Testis (tissue), 5 donors: ENCODE measurements at places on chromosomes 2 and 18. TPM values are rescaled to one million over a fixed set of nuclear protein-coding genes. Genes with fewer than 3 reads are reported as not detected.
A peak's percentile ranks its signal among the peaks of the same experiment; 100 is the strongest.

- DNase-seq, result no peak
Measured at GRCh38 chr2:67619204-67619603, 222.1 kb downstream of the ETAA1 start.

GRCh38 chr2:78293768-78294167, 731.7 kb upstream of the REG3G start:
- DNase-seq, result no peak

DNA sequence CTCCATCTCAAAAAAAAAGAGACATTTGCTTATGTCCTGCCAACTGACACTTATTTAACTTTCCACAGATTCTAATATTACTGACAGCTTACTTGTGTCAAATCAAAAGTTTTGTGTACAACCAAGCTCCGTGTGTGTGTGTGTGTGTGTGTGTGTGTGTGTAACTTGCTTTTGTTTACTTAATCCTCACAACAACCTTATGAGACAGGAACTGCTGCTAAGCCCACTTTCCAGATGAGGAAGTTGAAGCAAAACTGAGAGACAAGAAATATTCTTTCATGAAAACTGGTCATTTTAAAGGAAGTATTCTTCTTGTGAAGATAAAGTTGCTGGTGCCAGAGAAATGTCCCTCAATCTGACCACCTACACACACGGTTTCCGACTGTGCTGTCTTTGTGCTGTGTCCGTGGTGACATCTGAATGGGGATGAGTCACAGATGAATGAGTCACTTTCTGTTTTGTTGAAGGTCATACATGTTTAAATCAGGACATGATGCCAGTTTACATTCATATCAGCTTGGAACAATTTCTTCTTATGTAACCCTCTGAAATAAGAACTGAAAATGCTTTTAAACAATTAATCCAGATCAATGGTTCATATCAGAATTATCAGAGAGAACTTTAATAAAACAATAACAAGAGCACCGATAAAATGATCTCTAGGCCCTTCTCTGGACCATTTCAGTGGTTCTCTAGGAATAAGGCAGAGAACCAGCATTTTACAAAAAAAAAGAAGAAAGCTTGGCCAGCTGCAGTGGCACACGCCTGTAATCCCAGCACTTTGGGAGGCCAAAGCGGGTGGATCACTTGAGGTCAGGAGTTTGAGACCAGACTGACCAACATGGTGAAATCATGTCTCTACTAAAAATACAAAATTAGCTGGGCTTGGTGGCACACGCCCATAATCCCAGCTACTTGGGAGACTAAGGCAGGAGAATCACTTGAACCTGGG, 95.5 kb downstream of the THNSL2 start:
- DNase-seq, result peak; percentile 33

DNA sequence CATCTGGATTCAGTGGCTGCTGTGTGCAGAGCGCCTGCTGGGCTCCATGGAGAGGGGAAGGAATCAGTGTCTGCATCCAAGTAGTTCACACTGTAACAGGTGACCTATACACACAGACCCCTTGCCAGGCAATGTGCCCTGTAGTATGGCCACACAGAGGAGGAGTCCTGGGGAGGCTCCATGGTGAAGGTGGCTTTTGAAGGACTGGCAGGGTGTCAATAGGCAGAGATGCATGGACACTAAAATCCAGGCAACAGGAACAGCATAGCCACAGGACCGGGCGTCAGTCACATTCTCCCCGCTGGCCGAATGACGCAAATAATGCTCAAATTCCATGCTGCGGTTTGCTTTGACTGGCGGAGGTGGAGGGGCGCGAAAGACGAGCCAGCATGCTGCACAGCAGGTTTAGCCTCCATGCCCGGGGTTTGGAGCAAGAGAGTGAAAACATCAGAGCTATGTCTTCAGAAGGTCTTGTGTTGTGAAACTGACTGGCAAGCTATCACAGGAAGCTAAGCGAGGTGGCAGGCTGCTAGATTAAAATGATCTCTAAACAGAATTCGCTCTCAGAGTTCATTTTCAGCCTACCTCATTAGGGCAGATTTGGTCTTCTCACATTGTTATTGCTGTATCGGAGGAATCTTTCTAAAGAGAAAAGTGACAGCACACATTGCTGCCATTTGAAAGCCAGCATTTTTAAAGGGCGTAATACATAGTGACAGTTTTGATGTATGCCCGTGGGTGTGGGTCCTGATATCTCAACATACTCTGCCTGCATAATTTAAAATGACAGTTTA, 1.2 kb upstream of the CHMP1B start:
- DNase-seq, result peak; percentile 68

GRCh38 chr2:47724221-47724981, 58.5 kb upstream of the MSH6 start:
- DNase-seq, result no peak

DNA sequence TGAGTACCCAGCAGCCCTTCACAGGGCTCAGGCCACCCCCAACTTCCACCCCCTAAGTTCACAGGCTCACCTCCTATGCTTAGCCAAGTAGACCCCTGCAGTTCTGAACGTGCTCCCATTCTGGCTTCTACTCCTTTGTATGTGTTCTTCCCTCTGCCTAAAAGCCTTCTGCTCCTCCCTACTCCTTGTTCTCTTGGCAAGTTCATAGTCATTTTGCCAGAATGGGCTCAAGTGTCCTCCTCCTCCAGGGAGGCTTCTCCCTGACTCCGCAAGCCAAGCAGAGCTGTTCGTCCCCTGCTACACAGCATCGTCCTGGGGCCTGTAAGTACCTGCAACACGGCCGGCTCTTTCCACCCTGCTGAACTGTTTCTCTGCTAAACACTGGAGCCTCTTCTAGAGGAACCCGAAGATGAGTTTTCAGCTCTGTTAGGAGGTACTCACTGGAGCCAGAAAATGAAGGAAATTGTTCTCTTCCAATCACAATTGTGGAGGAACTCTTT, 14.6 kb upstream of the CETN1 start:
- DNase-seq, result no peak

DNA sequence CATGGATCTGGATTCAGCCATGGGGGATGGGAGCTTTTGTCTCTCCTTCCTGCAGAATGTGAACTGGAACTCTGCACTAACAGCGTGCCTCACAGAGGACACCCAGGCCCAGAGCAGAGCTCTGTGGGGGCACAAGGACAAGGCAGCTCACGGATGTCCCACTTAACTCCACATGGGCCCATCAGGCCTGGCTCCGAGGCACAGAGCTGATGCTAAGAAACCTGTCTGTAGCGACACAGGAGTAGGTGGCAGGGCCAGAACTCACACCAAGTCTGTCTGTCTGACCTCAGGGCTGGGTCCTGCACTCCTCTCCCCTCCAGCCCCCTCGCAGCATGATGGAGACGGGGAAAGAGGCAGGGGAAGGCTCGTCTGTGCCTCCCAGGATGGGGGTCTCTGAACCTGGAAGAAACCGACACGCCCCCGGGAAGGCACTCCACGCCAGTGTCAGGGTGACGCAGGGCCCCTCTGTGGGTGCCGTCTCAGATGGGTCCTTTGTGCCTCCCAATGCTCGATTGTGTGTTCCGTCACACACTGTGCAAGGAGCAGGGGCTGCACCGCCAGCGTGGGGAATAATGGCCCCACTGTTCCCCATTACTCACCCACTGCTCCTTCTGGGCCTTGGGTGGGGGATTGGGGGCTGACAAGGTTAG, 36.6 kb downstream of the FAM178B start:
- DNase-seq, result no peak

HTRA2 gene
- polyA plus RNA-seq, result 45.8 TPM

HDAC4 gene
- 29.0 TPM for polyA plus RNA-seq

UGT1A1 gene
- 0.34 TPM for polyA plus RNA-seq

TFCP2L1 gene
- polyA plus RNA-seq, result 2.5 TPM
